ENCODE measurements at places on chromosomes 7 and 10.

GRCh38 chr10:132452651-132453469 lies 55.9 kb downstream of the PWWP2B start:
- DNase-seq = peak; percentile 91

DNA sequence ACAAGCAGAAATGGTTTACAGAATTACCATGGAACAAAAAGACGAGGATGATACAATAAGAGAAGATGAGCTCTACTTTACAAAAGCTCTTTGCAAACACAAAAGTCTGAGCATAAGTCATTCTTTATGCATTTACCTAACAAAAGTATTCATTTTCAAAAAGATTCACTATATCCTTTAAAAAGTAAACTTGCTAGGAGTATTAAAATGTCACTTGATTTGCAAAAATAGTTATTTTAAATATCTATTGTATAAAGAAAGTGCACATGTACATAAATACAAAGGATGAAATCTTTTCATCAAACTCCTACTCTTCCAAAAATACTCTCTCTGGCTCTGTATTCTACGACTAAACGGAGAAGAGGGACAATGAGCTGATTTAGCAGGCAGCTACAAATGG lies 146.4 kb upstream of the STEAP1 start:
- DNase-seq = no peak

DNA sequence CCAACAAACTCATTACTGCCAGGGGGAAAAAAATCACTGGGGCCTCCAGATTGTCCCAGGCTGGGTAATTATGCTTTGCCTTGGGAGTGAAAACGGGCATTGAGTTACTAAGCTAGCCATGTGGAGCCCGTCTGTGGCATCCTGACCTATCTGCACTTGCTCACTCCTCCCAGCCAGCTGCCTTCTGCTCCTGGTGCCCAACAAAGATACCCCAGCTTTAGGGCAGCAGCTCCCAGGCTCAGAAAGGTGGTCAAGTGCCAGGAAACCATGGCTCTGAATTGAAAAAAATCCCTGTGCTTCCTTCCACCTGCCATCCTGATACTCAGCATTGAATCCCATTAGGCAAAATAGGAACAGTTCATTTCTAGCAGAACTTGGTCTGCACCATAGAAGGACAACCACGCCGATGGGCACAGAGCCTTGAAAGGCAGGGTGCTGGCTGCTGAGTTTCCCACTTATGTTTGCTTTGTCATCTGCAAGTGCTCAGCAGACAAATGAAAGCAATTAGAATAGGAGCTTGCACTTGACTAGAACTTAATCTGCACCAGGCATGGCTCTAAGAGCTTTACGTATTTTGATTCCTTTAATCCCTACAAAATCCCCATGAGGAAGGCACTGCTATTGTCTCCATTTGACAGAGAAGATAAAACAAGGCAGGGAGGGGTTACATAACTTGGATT lies 42.8 kb downstream of the HSPA12A start:
- no peak for DNase-seq

GRCh38 chr7:27097686-27098577 lies 2.1 kb upstream of the HOXA1 start:
- no peak for DNase-seq

- DNase-seq = no peak
These were observed 7.8 kb upstream of the ZNF853 start for GRCh38 chr7:6607651-6608051.

DNA sequence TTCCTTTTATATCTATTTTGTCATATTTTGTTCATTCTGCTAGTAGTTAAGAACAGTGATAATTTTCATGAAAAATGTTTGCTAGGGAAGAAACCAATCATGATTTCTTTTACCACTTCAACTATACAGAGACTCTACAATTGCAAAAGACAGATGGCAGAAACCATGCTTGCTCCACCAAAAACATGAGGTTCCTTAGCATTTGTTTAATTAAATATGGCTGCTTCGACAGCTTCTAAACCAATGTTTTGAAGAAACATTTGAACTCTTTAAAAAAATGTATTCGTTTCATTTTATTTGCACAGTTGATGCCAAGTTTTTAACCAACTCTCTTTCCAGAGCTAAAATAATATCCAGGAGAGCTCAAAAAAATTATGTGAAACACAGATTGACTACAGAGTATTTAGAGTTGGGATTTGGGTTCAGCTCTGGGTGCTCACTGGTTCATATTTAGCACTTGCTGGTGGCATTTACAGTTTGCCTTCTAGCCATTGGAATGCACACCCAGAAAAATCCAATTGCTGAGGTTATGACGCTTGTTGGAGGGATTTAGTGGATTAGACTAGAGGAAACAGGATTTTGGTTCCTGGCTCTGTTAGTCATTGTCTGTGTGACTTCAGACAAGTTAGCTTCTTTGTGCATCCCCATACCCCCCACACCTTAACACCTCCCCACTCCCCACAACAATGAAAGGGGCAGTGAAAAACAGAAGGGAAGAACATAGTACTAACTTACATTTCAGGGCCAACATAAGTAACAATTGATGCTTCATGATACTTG lies 35.8 kb upstream of the SDHAF3 start:
- DNase-seq = no peak

DNA sequence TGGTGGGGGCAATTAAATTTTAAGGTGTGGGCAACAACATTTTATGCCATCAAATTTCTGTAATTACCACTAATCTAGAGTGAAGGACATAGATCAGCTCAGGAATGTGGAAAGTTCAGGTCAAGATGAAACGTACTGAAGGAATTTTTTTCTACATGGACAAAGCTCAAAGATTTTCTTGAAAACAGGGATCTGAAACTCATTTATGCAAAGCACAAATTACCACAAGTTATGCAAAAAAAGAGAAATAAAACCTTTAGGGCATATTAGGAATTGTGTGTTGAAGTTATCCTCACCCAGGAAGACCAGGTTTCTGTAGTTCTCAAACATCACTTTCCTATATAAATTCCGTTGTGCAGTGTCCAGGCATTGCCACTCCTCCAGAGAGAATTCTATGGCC lies 18.9 kb downstream of the ZNF680 start:
- no peak for DNase-seq

DNA sequence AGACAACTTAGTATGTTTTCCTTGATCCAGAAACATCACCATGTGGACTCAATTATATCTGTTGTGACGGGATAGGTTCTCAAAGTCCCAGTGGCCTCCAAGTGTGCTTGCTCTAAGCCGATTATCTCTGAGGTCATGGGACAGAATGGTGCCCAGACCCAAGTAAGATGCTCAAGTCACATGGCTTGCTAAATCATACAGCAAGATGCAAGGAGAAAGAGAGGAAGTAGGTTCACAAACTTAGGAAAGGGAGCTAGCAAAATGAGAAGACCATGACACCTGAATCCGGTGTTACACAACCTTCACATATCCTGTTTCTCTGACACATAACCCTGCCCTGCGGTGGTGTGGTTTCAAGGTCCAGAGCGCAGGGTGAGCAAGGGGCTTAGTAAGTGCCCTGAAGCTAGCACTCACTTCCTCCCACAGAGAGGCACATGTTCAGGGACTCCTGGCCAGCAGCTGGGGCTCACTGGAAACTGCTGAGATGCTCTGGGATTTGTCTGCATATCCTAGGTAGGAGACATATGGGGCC lies 590.9 kb upstream of the ANKRD30A start:
- DNase-seq = no peak

GRCh38 chr7:99096124-99096887 lies 47.6 kb downstream of the SMURF1 start:
- no peak for DNase-seq

DNA sequence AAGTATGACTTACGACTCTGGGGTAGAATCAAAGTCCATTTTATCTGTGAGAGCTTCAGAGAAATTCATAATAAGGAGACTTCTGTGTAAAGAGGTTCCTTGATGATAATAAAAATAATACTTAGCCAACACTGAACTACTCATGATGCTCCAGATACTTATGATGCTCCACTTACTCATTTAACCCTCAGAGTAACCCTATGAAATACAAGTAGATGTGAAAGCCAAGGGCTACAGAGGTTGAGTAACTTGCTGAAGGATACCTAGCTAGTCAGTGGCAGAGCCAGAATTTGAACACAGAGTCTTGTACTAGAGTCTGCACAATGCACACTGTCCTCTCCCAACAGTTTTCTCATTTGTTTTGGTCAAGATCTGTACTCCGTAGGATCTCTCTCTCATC lies 89.5 kb downstream of the HECW1 start:
- no peak for DNase-seq

DNA sequence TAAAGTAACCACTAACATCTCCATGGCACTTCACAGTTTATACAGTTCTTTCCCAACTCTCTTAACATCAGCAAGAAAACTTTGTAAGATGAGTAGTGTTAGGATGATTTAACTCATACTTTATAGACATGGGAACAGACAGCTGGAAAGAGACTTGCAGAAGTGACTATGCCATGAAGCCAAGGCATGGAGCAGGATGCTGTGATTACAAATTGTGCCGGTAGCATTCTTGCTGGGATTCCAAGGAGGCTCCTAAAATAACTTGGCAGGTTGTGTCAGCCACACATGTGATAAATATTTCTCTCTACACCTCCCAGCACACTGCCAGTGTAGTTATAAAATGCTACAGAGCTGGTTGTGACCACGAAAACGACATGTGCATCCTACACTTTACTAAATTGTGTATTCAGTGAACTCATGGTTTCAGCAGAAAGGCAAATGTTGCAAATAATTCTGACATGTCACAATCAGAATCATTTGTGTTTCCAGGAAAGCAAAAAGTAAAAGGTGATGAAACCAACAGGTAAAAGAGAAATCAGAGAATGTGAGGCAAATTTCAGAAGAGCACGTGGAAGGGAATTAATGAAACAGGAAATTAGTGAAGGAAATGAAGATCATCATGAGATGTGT lies 5.6 kb upstream of the CYP3A4 start:
- DNase-seq = no peak

DNA sequence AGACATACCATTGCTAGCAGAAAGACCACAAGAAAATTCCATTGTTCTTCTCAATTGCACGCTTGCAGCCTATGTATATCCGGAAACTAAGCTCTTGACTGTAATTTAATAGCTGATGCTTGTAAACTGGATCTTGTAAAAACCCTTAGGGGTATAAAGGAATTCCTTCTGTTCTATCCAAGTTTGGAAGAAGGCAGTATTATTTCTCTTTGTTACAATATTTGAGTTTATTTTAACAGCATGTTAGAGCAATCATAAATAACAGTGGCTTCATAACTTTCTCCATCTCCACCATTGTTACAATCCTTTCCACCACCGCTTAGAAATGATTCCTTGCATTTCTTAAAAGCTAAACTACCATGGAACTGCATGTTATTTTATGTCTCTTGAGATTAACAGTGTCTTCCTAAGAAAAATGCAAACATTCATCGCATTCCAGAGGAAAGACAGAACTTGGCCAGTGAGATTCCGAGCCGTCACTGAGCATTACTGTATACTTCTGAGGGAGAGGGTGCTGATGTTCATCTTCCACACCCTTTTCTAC lies 92.5 kb downstream of the TRIL start:
- DNase-seq = no peak

DNA sequence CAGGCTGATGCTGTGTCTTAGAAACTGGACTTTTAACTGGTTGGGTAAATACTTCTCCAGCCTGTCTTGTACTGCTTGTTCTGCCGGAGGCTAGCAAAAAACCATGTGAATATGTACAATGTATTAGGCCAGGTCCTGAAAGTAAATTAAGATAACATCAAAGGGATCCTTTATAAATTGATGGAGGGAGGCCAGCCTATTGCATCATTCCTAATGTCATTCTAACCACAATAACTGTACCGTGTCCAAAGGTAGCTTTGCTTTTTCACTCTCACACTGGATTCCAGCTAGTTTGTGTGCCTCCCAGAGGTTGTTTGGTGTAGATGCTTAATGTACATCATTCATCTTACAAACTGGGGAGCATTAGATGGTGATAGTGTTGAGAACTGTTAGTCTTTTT lies 91.2 kb upstream of the SEM1 start:
- DNase-seq = no peak

DNA sequence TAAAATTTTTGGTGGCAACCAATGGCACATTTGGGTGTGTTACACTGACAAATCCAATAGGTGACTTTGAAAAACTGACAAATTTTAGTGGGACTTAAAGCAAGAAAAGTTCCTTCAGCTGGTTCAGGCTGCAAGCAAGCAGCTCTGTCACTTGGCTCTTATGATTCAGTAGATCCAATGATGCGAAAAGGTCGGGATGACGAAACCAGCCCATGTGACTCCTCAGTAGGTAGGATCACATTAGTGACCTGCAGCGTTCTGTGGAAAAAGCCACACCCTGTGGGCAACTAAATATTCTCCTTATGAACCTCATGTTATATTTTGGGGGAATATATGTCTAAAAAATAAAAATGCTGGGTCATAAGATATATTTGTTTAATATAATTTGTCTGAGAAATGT lies 13.3 kb upstream of the TSGA13 start:
- no peak for DNase-seq

GRCh38 chr7:39644170-39644569 lies 20.8 kb downstream of the RALA start:
- DNase-seq = no peak

DNA sequence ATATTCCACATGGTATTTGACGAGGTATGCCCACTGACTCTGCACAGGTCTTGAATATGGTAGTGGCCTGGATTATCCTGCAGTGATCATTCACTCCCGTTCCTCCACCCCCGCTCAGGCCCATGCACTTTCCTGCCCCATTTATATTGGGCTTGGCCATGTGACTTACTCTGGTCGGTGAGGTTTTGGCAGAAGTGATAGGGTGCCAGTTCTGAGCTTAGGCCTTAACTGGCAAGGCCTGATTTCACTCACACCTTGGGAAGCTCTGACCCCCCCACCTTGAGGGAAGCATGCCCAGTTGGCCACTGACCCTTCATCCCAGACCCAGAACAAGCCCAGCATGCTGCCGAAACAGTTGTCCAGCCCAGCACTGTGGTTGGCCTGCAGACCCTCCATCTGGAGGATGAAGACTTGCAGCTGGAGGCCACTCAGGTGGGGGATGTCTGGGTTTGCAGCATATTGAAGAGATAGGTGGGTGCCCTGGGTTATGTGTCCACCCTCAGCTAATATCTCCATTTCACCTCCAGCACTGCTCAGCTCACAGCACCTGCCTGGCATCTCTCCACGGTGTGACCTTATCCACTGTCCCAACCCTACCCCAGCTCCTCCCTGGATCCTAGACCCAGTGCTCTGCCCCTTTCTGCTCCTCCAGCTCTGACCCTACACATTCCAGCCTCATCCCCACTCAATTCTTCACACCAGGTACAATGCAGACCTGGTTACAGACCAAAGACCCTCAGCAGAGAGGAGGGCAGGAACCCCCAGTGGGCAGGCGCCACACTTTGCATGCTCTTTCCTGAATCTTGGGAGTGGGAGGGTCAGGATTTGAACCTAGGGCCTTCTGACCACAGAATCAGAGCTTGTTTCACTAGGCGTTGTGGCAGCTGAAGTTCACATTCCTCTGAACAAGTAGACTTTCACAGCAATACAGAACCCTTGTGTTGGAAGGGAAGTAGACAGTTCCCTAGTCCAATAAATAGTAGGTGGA lies 138.1 kb upstream of the CHST15 start:
- DNase-seq = no peak

DNA sequence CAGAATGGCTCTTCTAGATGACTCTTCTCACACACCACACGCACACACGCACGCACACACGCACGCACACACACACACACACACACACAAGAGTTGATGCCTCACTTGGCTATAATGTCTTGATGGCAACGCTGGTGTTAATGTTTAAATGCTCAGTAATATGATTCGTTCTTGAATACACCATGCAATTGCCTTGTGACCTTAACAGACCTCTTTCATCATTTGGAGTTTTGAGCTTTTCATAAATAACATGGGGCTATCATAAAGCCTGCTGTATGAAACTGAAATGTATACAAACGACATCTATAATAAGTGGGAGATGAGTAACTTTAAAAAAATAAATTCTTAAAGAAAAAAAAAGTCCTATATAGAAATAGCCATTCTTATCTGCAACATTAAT lies 8.2 kb downstream of the JCAD start:
- DNase-seq = no peak
